Stimulated activated CD4-positive, alpha-beta T cell treated with anti-CD3 and anti-CD28 coated beads, TNF-alpha, amount 100 ng/mL, for 24 hours (primary cell): ENCODE measurements at places on chromosomes 4 and X.
A peak's percentile ranks its signal among the peaks of the same experiment; 100 is the strongest.

GRCh38 chrX:154761977-154762536, 607 bp upstream of the DKC1 start:
- no peak for DNase-seq

- DNase-seq = no peak
Measured at GRCh38 chr4:112147697-112148096, 2.4 kb downstream of the FAM241A start.

DNA sequence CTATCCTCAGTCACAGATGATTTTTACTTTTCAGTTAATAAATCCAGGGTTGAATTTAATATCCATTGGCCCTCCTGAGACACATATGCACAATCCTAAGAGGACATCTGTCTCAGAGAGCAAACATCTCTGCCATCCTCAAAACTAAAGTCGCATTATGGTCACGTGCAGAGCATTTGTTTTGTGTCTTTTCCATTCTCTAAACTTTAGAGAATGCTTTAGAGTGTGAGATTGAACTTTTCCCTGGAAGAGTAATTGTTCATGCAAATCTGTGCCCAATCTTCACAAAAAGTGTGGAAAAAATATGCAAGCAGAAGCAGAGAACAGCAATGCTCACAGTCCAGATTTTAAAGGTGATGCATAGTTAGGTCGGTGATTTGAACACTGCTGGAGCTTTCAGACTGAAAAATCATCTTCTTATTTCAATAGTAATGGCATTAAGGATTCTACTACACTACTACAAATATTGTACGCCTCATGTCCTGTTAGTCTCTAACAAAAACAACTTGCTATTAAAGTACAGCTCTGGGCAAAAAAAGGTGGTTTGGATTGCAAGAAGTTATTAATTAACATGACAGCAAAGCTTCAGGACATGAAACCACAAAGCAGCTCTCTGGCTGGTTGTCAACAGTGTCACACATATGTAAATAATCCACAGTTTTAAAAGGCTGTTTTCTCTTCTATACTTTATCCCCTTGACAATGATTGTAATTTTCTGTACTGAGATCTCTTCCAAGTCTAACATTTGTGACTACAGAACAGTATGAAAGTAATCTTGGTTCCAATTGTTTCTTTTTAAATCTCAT, 19.9 kb downstream of the DCHS2 start:
- no peak for DNase-seq

GRCh38 chr4:93461541-93461940, 367.0 kb upstream of the ATOH1 start:
- DNase-seq = no peak

- no peak for DNase-seq
Measured at GRCh38 chrX:18755651-18756050, 48.2 kb downstream of the PPEF1 start.

DNA sequence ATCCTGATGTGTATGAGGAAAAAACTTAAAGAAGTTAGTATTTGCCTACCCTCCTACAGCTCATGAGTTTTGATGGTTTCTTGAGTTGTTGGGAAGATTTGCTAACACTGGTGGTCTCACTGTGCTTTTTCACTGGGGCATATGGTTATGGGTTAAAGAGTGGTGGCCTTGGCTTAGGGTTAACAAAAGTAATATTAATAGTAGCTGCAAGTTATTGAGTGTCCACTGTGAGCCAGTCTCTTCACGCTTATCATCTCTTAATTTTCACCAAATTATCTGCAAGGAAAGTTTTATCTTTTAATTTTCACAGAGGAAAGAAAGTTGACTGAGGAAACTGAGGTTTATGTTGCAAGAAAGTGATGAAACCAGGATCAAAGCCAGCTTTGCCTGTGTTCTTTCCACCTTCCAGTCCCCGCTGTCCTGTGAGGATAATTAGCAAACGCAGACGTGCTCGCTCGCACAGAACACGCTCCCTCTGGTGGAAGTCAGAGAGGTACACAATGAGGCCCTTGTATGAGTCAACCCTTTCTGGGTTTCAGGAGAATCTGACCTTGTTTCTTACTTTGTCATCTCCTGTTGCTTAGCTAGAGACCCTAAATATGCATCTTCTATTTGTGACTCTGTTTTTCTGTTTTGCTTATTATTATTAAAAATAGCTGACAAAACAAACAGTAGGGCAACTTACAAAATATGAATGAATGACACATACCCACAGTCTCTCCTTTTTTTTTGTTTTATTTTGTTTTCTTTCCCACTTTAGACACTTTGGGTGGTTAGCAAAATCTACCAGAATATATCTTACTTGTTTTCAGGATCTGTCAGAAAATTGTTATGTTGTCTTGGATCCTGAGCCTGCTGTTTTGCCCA, 94.3 kb downstream of the DDIT4L start:
- DNase-seq = peak; percentile 26

- DNase-seq = no peak
Measured at GRCh38 chrX:15384304-15384703, at the start of gene VEGFD. VEGFD (minus strand) TSS chrX:15384413; CDS start chrX:15383946, 467 bp downstream.

- no peak for DNase-seq
Measured at GRCh38 chr4:149512501-149512900, 303.1 kb downstream of the IQCM start.

- no peak for DNase-seq
Measured at GRCh38 chrX:146006637-146007036, 189.0 kb downstream of the SLITRK2 start.

GRCh38 chrX:14896273-14896672, 23.1 kb downstream of the MOSPD2 start:
- no peak for DNase-seq

DNA sequence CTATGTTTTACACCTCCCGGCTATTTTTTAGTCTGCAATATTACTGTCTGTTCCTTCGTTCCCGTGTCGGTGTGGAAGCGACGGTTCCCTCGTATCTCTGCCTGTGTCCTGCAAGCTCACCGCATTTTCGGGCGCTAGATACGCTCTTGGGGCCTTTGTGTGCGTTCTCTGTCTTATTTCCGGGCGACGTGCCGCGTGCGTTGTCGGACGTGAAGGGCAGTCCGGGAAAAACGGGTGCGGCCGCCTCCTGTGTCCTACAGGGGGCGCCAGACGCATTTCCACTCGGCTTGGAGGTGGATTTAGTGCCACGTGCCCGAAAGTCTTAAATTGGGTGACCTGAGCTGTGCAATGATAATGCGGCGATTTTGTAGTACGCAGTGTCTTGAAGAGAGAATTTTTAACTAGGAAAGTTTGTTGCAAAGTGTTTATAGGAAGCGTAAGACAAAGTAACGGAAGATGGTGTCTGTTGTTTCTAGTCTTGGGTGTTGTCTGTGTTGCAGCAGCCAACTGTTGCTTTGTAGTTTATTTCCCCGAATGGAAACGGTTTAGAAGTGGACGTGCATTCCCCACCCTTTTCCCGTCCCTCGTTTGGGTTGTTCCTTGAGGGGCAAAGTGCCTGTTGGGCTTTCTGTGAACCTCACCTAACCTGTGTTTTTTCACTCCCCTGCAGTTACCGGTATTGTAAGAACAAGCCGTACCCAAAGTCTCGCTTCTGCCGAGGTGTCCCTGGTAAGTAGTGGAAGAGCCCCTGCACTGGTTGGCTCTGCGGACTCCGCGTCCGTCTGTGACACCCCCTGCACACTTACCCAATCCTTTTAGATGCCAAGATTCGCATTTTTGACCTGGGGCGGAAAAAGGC, 720 bp downstream of the RPL10 start:
- peak; percentile 65 for DNase-seq

- no peak for DNase-seq
Measured at GRCh38 chr4:115234405-115235093, 121.1 kb upstream of the NDST4 start.

DNA sequence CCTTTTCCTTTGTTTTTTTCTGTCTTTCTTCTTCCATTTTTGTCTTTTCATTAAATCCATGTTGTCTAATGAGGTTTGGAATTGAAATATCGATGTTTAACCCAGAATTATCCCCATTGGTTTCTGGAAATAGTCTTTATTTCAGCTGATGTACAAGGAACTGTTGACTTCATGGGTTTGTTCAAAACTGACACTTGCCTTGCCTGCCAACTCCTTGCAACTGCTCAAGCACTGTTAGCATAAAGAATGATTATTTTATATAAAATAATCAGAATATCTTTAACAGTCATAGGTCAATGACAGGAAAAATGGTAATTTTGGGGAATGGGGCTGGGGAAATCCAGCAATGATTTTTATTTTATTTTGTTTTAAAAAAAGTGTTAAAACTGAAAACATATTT, 359.6 kb upstream of the LCORL start:
- no peak for DNase-seq

DNA sequence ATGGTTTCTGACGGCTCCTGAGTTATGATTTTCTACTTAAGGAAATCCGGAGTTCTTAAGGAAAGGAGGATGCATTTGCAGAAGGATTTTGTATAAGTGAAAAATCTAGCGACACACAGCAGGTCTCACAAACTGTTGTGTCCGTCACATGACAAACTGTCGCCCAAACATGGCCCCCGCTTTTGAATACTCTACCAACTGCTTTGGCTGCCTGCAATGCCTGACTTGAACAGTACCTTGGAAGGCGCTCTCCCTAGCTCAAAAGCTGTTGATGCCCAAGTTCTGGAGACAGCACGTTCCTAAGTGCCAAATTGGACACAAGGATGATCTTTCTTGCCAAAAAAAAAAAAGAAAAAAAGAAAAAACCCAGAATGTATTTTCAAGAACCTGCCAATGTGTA, 103.2 kb downstream of the ENPP6 start:
- no peak for DNase-seq

DNA sequence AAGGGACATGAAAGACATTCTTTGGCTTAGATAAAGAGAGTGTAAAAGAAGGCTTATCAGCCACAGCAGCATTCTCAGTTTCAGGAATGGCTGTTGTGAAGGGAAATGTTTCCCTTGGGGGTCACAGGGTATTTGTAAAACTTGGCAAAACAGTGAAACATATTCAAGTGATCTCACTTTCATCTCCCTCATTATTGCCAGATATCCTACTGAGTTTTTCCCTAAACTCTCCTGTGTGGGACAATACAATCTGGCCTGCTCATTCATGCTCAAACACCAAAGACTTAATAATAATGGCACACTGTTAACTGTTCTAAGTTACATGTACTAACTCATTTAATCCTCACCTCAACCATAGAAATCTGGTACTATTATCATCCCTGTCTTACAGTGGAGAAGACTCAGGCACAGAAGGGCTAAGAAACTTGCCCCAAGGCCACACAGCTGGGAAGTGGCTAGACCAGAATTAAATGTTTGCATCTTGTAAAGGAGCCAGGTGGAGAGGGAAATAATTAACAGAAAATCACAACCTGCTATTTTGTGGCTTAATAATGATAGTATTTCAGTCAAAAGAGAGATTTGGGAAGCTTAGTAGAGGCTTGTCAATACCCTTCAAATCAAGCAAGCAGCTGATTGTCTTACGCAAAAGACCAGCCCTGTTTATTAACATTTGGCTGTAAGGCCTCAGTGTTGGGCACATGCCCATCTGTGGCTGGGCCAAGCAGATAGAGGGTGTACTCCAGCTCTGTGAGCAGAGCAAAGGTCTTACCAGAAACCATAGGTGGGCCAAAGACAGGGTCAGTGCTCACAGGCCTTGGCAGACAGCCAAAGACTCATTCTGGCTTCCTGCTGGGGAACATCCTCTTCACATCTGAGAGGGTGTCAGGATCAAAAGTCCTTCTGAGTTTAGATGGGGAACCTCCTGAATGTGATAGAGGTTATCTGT, 17.3 kb downstream of the SMPX start:
- DNase-seq = no peak

DNA sequence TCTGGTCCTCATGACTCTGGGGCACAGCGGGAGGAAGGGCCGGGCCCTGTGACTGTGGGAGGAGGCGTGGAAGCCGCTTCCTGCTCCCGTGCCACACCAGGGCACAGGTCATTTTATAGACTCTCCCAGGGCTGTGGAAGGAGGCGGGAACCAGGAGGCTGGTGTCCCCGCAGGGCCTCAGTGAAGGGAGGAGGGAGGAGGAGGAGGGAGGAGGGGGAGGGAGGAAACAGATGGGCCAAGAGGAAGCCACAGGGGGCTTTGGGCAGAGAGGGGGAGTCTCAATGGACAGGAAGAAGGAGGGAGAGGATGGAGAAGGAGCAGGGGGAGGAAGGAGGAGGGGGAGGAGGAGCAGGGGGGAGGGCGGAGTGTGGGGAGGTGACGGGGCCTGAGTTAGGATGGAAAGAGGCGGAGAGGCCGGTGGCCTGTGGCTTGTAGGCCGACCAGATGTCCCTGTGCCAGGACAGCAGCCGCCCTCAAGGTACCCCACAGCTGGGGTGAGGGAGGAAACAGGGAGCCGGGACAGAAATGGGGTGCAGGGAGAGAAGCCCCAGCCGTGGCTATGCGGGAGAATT, 6.2 kb upstream of the PLCXD1 start:
- DNase-seq = no peak

DNA sequence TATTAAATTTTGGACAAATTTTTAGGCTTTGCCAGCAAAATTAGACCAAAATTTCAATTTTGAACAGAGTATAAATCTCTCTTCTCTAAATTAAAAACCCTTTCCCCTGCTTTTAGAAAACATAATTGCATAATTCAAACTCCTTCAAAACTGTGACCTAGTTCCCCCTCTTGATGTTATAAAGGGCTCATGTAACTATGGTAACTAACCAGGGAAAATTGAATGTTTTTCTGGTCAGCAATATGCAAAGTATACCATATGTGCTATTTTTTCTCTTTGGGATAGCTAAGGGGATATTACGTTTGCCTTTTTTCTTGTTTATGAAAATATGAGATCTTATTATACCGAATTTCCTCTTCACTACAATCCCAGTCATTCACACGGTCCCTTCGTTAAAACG, 5.1 kb upstream of the ING2 start:
- no peak for DNase-seq

- DNase-seq = no peak
Measured at GRCh38 chrX:24963823-24964222, 51.9 kb downstream of the ARX start.

DNA sequence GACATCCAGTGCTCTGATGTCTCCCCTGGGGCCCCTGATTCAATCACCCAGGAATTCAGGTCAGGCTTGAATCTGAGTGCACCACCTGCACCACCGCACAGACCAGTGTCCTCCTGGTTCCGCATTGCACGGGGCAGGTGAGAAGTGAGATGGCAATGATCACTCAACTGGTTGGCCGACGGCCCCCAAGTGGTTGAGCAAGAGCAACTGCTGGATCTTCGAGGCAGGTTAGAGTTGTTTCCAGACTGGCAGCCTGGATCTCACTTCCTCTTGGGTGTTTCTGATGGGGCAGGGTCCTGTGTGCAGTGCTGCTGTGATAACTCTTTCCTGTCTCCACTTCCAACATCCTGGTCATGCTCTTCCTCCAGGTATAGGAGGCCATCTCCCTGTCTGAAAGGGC, 50.4 kb downstream of the C4orf50 start:
- no peak for DNase-seq

GRCh38 chr4:131584587-131584986, 1564.5 kb upstream of the PCDH10 start:
- no peak for DNase-seq

- no peak for DNase-seq
Measured at GRCh38 chrX:151714362-151714761, 1.5 kb upstream of the FATE1 start.

DNA sequence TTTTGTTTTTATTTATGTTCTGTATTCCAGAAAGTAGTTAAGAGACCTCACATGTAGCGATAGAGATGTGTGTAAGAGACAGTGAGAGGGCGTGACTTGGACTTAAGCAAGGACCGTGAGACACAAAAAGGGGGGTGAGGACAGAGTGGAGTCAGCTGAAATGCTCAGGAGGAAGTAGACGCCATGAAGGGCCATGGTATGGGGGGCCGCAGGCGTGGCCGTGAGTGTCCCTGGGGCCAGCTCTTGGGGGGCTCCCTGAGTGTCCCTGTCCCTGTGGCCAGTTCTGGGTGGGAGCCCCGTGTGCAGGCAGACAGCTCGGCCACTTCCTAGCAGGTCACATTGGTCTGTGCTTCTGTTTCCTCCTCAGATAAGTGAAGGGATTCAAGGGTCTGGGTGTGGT, 23.0 kb upstream of the MSANTD1 start:
- DNase-seq = no peak
